Stimulated activated CD8-positive, alpha-beta memory T cell treated with anti-CD3 and anti-CD28 coated beads, Interleukin-7, amount 100 ng/mL, for 1 hour (primary cell): ENCODE measurements at places on chromosomes 12 and 14.

DNA sequence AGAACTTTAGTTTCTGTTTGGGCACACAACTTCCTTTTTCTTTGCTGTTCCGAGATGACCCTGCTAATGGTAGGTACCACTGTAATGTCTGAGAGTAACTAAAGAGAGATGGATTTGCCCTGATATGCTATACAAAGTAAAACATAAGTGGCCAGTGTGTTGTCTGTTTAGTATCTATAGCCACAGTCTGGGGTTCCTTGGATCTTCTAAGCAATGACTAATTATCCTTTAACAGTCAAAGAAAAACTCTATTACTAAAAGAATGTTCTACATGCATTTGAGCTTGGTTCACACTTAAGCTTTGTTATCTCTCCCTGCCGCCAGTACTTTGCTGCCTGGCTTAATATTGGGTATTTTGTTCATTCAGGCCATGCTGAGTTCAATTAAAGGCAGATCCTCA lies 1051.9 kb upstream of the FLRT2 start:
- no peak for DNase-seq

DNA sequence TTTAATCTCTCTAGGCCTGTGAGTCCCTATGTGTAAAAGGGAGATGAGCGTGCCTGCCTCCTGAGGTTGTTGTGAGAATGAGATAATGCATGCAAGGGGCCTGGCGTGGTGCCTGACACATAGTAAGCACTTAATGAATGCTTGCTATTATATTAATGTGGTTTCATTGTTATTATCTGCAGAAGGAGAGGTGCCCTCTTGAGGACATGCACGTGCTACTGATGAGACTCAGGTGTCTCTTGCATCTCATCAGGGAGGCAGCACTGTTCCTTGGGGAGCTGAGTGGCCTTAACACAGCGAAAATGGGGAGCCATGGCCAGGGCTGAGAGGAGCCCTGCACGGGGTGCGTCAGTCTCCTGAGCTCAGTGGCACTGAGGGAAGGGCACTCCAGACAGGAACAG lies 29.9 kb upstream of the BCDIN3D start:
- DNase-seq = no peak

DNA sequence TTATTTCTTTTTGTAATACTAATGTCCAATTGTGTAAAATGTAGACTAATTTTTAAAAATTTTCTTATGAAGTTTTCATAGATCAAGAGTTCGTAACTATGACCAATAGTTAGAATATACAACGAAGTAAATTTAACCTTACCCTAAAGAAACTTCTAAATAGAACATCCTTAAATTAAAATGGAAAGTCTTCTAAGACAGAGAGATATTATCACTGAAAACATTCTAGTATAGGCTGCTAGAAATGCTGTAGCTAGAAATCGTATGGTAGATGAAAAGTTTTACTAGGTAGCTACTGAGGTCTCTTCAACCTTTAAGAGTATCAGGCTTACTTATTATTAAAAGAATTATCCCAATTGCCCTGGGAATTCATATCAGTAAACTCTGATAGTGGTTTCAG lies 925 bp downstream of the CLEC2A start:
- DNase-seq = no peak

DNA sequence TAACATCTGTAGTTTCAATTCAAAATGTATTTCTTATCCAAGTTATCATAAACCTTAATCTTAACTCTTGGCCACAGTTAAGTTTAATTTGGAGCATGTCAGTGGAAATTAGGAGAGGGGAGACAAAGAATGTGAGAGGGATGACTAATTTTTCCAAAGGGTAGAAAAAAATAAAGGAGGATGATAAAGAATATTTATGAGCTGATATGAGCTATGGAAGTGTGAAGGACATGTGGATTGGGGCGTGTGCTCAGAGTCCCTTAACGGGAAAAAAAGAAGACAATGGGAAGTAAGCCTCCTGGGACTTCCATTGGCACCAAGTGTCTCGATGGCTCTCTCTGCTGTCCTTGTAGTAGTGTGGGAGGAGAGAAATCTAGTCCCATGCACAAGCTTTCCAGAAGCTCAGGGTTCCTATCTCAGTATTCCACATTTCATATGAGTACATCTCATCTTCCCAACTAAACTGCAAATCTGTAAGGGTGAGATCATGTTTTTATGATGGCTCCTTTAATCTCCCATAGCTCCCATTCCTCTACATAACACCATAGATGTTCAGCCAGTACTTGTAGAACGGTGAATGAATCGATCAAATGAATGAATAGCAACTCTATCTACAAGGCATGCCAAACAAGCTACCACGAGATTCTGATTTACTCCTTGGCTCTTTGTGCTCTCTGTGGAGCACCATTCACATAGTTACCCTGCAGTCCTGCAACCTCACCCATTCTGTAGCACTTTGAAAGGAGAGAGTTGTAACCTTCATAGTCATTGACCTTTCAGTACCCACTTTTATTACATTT lies 27.4 kb downstream of the BCL2L14 start:
- DNase-seq = no peak

DNA sequence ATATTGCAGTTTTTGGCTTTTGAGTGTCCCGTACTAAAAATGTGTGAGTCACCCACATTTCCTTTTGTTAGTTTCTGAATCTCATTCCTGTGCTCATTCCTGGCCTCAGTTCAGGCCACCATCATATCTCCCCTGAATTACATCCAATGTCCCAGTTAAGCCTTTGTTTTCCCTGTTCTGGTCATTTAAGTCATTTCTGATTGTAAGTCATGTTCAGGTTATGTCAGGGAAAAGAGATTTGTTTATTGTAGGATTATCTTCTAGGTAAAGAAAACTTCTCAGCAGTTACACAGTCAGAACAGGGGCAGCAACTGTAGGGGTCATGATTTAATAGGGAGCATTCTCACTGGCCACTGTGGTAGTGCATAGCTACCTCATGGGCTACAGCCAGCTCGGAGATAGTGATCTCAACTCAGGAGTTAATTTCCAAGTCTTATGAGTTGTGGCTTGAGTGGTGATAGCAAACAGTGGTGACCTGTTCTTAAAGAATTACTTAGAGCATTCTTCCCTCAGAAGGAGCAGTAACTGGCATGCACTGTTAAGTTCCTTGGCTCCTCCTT lies 6.7 kb downstream of the DDX47 start:
- DNase-seq = no peak

GRCh38 chr14:98368916-98369315 lies 903.1 kb downstream of the BCL11B start:
- DNase-seq = no peak

DNA sequence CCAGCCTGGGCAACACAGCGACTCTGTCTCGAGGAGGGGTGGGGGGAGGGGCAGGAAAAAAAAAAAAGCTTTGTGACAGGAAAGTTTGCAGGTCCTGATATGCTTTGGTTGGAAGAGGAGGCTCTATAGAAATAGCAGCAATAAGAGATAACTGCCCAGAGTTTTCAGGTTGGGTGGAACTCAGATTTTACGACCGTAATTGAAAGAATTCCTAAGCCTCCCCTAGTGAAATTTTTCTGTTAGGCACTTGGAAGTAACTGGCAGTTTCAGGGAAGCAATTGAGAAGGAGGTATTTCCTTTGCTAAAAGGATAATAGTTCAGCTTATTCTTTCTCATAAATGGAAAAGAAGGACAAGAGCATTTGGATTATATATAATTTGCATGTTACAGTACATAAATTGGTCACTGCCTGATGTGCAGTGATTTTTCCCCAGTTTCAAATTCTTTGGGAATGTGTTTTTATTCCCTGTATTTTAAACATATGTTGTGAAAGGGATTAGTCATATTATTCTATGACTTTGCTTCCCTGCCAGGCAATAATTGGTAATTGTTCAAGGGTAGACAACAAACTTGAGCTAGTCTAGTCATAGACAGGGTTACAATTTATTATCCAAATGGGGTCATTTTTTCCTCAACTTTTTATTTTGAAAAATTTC lies 452.8 kb downstream of the AEBP2 start:
- DNase-seq = no peak

GRCh38 chr14:98280436-98280835 lies 991.6 kb downstream of the BCL11B start:
- no peak for DNase-seq

- DNase-seq = no peak
These were observed 1108.9 kb downstream of the BCL11B start for GRCh38 chr14:98162856-98163805.

- DNase-seq = no peak
These were observed 4.9 kb downstream of the ADGRD1 start for GRCh38 chr12:130958557-130959140.

GRCh38 chr12:26948309-26948708 lies 10.0 kb downstream of the FGFR1OP2 start:
- no peak for DNase-seq

GRCh38 chr12:132393991-132394949 lies 64.9 kb upstream of the GALNT9 start:
- DNase-seq = no peak

GRCh38 chr12:114851981-114852380 lies 168.0 kb upstream of the TBX3 start:
- no peak for DNase-seq

- no peak for DNase-seq
These were observed 116.6 kb downstream of the CALM1 start for GRCh38 chr14:90513161-90514014.
